ELF-1 (cell line): ENCODE measurements at places on chromosomes 4 and X.

- DNase-seq = no peak
Observed at GRCh38 chr4:1136048-1136447, 22.7 kb upstream of the RNF212 start.

DNA sequence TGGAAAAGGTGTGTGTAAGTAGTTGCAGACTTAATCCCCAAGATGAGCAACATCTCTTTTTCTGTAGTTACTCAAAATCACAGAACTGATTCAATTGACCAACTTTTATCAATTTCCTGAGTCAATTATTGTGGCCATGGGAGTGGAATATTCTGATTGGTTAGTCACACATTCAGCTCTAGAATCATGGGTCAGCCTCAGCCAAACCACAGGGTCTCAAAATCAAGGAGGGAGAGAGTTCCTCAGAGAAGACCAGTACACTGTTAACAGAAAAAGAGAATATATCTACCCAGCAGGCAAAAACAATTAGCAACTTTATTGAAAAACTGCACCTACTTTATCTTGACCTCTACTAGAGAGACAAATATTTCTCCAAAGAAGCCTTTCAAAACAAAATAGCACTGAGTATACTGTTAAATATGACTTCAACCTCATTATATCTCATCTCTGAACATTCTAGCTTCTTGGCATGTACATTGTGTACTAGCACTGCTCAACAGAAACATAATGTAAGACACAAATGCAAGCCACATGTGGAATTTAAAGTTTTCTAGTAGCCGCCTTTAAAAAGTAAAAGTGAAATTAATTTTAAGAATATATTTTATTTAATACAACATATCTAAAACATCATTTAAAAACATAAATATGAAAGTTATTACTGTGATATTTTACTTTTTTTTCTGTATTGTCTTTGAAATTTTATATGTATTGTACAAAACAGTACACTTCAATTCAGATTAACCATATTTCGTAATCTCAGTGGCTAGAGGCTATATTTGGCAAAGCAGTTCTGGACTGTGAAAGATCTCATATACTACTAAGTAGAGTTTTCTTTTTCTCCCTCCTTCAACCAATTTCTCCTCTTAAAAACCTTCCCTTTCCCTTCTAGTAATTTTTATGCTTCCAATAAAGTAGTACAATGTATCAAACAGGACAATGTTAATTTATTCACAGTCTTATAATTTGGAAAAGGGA, 11.8 kb upstream of the LCORL start:
- no peak for DNase-seq

- no peak for DNase-seq
Observed at GRCh38 chr4:19756661-19757060, 495.0 kb upstream of the SLIT2 start.

GRCh38 chrX:66676990-66677389, 38.1 kb upstream of the EDA2R start:
- no peak for DNase-seq

DNA sequence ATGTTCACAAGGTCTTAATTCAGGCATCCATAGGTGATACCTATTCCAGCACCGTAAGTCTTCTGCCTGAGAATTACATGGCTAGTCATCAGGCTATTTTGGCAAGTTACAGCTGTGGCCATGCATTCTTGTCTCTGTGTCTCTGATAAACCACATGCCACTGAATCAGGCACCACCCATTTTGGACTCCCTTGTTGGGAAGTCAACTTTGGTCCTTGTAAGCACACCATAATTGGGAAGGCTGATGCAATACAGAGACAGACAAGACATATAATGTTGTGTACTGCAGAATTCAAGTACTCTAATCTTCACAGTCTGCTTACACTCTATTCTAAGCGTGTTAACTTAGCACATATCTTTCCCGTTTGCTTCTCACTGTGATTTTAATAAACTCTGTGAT, 483.7 kb upstream of the FTHL17 start:
- no peak for DNase-seq

DNA sequence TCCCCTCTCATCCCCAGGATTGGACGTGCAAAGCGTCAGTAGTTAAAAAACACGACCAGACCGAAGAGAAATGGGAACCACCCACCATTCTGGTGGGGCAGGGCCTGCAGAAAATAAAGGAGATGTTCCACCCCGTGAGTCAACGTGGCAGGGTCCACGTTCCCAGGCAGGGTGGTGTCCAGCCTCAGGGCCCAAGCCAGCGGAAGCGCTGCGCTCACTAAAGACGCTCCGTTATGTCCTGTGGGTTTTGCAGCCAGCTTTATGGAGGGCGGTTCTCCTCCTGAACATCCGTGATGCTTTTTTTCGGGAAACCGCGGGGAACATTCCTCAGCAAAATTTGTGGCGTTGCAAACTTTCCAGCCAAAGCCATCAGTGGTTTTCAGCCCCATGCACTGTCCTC, 93.4 kb upstream of the SHOX start:
- no peak for DNase-seq

DNA sequence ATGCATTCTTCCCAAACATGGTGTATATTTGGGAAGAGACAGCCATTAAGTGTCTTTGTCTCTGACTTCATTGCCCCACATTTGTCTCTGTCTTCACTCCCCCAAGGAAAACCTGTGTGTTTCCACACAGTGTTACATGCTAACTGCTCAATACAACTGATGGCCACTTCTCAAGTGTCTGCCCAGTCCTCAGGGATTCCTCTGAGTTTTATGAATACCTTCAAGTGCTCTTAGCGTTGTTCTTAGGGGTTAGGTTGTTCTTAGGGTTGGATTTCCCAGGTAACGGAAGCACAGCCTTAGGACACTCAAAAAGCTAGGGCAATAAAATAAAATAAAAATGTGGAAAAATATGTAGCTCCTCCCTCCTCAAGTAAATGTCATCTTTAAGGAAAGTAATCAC, 64.7 kb upstream of the PLAC8 start:
- DNase-seq = no peak

DNA sequence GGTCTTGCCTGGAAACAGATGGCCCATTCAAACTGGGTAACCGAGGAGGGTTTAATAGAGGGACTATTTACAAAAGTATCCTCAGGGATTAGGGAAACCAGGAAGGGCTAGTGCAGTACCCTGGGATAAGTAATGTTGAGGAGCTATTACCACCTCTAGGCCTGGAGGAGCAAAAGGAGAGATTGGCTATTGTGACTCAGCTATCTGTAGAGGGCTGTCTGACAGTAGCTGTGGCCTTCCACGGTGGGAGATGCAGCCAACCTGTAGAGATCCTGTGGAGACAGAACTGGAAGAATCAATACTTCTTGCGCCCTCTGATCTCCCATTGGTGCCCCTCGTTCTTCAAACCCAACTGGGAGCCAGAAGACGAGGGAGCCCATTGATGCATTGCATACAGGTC, 34.1 kb upstream of the RPS6KA3 start:
- DNase-seq = peak; percentile 28

DNA sequence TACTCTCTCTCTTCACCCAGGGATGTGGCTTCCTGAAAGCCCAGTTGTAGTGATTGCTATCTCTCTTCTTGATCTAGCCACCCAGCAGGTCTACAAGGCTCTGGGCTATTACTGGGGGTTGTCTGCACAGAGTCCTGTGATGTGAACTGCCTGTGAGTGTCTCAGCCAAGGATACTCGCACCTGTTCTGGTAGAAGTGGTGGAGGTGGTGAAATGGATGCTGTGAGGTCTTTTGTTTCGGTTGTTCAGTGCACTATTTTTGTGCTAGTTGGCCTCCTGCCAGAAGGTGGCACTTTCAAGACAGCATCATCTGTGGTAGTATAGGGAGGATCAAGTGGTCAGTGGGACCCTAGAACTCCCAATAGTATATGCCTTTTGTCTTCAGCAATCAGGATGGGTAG, 268.0 kb downstream of the GABRG1 start:
- DNase-seq = no peak

DNA sequence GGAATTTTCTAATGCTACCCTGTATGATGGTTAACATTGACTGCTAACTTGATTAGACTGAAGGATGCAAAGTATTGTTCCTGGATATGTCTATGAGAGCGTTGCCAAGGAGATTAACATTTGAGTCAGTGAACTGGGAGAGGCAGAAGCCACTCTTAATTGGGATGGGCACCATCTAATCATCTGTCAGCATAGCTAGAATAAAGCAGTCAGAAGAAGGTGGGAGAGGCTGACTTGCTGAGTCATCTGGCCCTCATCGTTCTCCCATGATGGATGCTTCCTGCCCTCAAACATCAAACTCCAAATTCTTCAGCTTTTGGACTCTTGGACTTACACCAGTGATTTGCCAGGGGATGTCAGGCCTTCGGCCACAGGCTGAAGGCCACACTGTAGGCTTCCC, 878.5 kb downstream of the PCDH7 start:
- DNase-seq = no peak

GRCh38 chrX:56975611-56976010, 19.7 kb downstream of the SPIN3 start:
- DNase-seq = no peak

DNA sequence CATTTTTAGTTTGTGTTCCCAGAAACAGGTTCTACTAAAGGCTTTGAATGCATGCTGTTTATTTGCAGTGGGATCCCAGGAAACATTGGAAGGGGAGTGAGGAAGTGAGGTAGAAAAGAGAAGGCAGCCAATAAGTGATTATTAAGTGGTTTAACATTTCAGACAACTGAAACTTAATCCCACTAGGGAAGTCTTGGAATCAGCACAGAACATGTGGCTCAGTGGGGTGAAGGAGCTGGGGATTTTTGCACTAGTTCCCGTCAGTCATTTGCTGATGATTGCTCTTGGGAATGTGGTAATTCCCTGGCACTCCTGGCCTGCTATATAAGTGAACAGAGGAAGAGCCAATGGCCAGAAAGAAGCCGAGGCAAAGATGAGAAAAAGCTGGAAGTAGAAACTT, 1053.0 kb upstream of the IGFBP7 start:
- no peak for DNase-seq

DNA sequence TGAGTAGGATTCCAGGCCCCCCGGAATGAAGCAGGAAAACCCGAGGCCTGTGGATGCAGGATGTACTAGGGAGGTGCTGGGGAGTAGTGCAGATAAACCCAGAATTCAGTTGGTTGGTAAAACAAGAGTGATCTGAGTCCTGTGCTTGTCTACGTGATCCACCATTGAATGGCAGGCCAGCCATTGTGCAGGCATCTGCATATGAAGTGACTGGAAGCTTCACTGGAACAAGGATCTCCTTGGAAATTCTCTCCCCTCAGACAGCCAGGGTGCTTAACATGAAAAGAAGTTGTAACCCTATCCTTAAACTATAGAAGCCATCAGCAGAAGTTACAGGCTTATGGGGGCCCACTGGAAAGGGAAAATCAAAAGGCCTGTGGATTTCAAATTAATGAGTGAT, 656 bp upstream of the GSPT2 start:
- peak; percentile 50 for DNase-seq

DNA sequence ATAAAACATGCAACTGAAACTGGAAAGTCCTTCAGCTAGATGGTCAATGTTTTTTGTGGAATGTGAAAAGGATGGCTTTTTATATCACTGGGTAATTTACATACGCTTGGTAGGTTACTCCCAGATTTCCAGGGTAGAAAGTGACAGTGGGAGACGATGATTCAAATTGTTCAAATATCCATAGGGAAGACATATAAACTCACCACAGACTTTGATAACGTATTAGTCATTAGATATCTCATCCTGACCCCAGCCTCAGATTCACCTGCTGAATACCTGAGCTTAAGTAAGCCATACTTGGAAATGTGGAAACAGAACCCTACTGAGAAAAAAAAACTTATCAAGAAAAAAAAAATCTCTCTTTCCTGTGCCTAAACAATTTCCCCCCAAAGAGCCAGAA, 169.4 kb downstream of the ZNF674 start:
- no peak for DNase-seq

DNA sequence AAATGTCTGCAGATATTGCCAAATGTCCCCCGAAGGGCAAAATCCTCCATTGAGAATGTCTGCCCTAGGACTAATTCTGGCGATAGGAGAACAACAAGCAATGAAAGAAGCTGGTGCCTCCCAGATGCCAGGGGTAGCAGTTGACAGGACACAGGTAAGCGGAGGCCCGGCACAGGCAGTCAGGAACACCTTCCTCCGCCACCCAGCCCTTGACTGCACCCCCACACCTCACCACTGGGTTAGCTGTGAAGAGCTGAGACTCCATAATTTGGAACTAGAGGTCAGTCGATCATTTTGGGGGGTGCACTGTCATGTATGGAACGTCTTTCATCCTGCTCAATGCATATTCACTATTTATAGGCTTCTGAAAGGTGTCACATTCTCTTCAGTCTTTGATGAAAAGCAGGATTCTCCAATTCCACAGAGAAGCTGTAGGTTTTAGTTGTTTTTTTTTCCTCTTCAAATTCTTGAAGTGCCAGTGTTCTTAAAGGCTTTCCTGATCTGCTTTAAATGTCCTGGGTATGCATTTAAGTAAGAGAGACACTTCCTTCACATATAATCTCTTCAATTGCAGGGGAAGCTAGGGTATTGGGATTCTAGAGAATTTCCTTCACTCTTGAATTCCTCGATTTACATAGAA, 111.6 kb upstream of the ZFP42 start:
- DNase-seq = peak; percentile 20

DNA sequence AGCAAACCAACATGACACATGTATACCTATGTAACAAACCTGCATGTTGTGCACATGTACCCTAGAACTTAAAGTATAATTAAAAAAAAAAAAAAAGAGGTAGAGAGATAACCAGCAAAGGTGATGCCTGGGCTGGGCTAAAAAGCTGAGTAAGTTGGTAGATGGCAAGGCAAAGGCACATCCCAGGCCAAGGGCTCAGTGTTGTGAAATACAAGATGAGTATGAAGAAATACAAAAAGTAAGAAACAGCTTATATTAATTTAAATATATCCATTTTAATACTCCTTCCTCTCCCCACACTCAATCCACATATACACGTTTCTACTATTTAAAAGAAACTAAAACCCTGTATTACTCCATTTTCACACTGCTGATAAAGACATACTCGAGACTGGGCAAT, 25.8 kb downstream of the TEC start:
- DNase-seq = no peak

- no peak for DNase-seq
Observed at GRCh38 chr4:78312989-78313753, 238.4 kb upstream of the ANXA3 start.

DNA sequence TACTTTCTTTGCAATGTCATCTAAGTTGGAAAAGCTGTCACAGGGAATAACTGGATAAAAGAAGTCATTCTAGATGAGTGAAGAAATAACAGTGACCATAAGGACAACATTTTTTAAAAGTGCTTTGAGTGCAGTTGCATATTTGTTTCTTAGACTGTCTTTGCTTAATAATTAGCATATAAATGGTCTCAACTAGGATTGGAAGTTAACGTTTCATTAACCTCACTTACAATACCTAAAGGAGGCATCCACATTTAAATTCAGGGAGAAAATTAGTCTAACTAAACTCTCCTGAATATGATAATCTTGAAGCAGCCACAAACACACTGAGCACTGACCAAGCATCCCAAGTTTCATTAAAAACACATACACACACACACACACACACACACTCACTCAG, 780.7 kb downstream of the PCDH18 start:
- DNase-seq = no peak

GRCh38 chr4:164550989-164551712, 202.8 kb upstream of the SMIM31 start:
- DNase-seq = peak; percentile 15

- no peak for DNase-seq
Observed at GRCh38 chrX:26597981-26598380, 382.0 kb downstream of the MAGEB5 start.

- no peak for DNase-seq
Observed at GRCh38 chr4:3009422-3009821, 46.1 kb downstream of the GRK4 start.

- DNase-seq = no peak
Observed at GRCh38 chr4:140982613-140983340, 150.5 kb downstream of the RNF150 start.
